ENCODE measurements at places on chromosomes 13 and 19.

DNA sequence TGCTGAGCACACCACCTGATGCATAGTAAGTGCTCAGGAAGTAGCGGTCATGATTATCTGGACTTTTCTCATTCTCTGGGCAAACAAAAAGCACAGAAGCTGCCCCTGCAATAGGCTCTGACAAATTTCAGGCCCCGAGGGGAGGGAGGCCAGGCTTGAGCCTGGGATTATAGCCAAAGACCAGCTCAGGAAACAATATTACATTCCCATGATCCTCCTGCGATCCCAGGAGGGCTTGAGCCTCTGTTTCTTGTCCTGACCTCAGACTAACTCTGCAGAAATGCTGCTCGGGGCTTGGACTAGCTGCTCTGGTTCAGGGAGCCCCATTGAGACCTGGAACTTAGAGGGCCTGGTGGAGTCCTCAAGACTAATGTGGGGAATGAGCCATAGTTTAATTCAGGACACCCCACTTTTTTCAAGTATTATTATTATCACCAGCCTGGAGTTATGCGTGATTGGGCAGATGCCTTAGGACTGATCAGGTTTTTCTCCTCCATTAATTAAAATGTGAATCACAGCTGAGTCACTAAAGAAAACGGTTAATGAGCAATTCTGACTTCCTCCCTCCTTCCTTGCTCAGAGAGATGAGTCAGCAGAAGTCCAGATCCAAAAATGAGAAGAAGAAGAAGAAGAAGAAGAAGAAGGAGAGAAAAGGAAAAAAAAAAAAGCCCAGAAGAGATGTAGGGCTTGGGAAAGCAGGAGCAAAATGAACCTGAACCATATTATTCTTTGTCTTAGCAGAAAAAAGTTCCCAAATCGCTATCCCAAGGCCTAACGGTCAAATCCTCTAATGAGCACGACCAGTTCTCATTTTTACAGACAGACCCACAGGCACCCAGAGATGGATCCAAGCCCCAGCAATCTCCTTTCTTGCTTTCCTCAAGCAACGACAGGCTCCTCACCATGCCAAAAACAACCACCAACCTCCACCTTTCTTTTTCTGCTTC lies 107.2 kb downstream of the CACNA1A start:
- peak; percentile 95 for DNase-seq

DNA sequence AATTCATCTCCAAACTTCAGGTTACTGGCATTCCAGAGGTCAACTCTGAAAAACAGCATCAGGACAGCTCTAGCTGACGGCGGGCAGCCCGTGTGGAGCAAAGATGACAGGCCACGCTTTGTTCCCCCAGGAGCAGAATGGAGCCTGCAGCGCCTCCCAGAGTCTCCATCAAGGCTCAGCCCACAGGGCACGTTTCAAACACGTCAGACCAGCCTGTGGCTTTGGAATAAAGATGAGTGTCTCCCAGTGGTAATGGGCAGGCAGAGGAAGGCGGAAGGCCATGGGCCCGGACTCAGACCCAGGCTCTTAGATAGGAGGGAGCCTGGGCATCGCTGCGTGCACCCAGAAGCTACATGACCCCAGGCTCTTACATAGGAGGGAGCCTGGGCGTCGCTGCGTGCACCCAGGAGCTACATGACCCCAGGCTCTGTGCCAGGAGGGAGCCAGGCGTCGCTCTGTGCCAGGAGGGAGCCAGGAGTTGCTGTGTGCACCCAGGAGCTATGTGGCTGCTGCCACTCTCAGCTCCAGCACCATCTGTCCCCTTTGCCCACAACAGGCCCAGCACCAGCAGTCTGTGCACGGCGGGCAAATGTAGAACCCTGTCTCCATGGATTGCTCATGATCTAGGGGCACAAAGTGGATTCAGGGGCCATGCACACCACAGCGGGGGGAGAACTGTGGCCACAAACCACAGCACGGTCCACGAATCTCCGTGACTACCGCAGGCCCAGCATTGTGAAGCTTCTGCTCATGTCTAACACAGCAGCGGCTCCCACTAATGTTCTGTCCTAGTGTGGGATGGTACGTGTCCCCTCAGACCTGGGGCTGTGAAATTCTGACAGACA lies 47.8 kb upstream of the C13orf46 start:
- no peak for DNase-seq

- no peak for DNase-seq
These were observed 25.5 kb downstream of the TSSK6 start for GRCh38 chr19:19489804-19490204.

GRCh38 chr13:49925881-49926418 lies 10.2 kb downstream of the SPRYD7 start:
- no peak for DNase-seq

DNA sequence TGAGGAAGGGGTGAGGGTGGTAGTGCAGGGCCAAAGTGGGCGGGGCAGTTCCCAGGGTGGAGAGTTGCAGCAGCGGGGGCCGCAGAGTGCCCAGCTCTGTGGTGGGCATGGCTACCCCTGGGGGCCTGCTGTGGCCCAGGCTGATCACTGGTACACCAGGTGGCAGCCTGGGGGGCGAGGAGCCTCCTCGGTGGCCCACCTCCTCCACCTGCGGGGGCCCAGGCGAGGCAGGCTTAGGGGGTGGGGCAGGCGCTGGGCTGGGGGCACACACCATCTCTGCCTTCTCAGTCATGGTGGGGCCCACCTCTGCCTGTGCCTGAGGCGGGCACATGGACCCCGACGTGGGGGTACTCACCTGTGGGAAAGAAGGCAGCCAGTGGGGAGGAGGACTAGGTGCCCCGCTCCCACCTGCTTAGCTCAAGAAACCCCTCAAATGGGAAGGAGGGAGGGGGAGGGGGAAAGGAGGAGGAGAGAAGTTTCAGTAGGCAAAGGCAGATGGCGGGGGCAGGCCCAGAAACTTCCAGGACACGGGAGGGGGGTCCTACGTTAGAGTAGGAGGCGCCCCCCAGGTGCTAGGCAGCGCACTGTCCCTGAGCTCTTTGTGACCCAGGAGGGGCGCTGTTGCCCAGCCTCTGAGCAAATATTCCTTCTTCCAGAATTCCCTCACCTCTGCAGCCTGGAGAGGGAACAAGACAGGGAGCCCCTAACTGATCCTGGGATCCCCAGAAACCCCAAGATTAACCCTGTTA lies 1.6 kb downstream of the LYL1 start:
- no peak for DNase-seq

GRCh38 chr13:47294691-47295090 lies 397.8 kb upstream of the HTR2A start:
- peak; percentile 63 for DNase-seq

DNA sequence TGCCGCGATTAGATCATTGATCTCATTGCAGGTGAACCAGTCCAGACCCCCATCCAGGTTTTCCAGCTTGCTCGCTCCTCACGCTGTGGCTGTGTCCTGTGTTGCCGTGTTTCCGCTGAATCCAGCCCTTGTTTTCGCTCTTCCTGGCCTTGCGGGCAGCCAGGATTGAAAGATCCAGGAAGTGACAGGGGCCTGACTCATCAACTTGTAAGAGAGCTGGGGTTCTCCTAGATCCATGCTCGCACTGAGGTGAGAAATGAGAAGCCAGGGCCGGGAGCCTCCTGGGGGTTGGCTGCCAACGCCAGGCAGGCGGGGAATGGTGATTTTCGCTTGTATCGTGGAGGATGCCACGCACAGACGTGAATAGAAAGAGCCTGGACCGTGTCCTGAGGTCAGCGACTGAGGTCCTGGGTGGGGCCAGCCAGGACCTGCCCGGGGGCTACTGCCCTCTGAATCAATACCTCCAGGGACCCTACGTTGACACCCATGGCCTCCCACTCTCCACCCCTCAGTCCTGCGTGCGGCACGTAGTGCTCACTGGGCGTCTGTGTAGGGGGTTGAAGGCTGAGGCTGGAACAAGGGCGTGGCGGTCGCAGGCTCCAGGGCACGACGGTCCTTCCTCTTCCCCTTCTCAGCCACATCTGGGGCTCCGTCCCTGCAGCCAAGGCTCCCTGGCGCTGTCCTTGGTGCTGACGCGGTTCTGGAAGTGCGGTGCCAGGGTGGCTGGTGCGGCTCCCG lies 7.3 kb upstream of the PTPRH start:
- peak; percentile 100 for DNase-seq

DNA sequence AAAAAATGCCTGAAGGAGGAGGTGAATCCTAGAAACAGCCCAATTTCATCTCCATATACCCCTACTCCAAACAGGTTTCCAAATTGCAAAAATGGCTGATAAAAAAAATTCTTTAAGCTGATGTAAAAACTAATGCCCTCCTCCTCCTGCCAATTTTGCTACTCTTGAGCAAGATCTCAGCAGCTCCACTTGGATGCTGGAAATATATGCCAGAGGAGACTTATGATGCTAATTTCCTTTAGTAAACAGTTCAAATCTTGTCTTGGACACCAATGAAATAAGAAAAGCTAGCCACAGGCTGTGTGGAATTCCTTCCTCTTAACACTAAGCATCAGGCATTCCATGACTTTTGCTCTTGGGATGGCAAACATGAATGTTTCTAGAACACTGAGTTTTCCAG lies 67.5 kb downstream of the INSR start:
- peak; percentile 77 for DNase-seq

DNA sequence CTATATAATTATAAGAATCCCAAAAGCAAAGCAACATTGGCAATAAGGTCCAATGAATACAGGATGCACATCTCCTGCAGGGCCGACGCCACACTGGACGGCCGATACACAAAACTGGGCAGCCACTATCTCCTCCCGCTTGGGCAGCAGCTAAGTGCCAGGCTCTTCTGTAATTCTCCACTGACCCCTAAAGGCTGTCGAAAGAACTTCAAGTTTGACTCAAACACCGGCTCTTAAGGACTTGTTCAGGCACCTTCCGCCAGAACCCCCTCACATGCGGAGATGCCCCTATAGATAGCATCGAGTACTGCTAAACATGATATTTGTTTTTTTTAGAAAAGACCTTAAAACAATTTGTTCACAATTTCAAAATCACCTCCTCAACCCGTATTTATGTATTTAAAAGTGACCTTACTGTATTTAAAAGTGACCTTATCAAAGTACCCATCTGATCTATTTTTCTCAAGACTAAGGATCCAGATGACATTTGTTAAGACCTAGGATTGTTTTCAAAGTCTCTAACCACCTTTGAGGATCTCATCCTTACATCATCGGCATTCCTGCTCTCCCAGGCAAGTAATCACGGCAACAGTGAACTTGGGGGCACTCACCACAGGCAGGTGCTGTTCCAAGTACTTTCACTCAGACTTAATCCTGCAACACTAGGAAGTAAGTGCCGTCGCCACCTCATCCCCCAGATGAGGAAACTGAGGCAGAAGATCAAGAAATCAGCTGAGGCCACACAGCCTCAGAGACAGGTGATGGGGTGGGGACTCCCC lies 77.8 kb downstream of the TUBGCP3 start:
- DNase-seq = peak; percentile 70

- DNase-seq = no peak
These were observed 93.4 kb downstream of the ABCC4 start for GRCh38 chr13:95207769-95208366.

DNA sequence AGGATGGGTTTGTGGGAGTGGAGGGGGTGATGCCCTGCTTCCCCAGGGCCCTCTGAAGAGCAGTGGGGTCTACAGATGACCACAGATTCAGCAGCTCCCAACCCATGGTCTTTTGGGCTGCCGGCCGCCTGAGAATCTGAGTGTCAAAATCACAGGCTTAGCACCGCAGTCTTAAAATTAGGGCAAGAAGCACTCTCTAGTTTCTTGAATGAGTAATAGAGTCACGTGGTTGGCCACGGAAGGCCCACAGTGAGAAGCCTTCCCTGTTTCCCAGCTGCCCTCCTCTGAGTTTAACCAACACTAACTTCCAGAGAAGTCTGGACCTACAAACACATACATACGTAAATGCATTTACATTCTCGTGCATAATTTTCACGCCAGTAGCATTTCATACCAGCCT lies 5.2 kb downstream of the PRMT1 start:
- DNase-seq = peak; percentile 32

DNA sequence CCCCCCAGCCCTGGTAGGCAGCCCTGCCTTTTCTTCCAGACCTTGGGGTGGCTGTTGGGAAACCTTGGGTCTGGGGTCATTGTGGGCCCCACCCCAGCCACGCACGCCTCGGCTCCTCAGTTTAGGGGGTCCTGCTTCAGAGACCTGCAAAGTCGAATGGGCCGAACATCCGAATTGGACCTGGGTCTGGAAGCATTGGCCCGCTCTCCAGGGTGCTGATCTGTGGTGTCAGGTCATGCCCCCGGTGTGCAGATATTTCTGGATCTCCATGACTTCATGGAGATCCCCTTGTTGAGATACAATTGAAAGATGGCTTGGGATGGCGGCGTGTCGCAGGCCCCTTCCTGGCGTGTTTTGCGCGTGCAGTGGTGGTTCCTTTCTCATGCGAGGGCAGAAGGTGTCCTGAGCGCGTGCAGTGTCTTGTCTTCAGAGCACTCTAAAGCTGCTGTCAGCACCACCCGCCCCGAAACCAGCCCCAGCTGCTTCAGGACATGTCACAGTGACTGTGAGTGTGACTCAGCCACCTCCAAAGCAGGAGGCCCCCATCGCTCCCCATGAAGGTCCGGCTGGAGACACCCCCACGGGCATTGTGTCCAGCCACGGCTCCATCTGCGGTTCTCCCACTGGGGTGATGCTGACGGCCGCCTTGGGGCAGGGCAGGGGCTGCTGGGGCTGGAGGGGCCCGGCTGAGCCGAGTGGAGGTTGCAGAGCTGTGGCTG lies 112.7 kb downstream of the KDM4B start:
- no peak for DNase-seq

DNA sequence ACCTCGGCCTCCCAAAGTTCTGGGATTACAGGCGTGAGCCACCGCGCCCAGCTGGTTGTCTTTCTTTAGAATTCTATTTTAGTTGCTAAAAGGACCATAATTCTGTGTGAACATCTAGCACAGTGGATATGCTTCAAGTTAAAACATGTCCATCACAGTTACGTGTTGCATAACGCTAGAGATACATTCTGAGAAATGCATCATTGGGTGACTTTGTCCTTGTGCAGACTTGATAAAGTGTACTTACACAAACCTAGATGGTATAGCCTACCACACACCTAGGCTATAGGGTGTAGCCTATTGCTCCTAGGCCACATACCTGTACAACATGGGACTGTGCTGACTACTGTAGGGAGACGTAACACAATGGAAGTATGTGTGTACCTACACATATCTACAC lies 35.4 kb downstream of the DOCK9 start:
- no peak for DNase-seq

DNA sequence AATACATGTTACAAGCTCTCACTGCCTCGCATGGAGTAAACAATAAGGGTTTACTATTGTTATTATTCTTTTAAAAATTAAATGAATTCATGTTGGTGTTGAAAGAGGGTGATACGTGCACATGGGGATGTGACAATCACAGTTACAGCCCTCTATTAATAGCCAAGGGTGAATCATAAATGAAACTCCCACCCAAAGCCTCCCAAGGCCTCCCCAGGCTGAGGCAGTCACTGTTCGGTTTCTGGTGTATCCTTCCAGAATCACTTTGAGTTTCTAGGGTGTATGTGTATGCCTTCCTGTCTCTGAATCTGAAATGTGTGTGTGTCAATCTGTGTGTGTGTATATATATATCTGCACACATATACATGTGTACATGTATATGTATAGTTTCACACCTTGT lies 73.4 kb downstream of the AKAP11 start:
- no peak for DNase-seq

GRCh38 chr13:84238381-84238780 lies 356.1 kb upstream of the SLITRK1 start:
- DNase-seq = no peak
